ENCODE measurements at places on chromosomes 6 and 20. TPM values are rescaled to one million over a fixed set of nuclear protein-coding genes. Genes with fewer than 3 reads are reported as not detected.

Gene C20orf202
- polyA plus RNA-seq, result 0.39 TPM

Gene MATN4
- 0.57 TPM for polyA plus RNA-seq

Gene EPPIN
- not detected for polyA plus RNA-seq

GRCh38 chr6:2245877-2246863 is 765 bp upstream of the GMDS start:
- DNase-seq, result no peak

DNA sequence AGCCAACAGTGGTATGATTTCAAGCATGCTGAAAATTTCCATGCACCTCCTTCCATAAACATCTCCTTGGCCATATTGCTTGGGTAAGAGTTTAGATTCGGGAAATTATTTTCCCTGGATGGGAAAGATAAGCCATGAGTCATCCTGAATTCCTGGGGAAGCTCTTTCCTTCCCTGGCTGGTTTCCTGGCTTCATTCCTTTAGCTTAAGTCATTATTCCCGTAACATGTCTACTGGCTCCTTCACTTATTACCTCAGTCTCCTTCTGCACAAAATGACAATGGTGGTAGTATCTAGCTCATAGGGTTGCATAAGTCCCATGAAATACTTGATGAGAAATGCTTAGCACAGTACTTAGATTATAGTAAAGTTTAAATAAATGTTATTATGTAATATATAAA is 27.6 kb downstream of the TINAG start:
- no peak for DNase-seq

DNA sequence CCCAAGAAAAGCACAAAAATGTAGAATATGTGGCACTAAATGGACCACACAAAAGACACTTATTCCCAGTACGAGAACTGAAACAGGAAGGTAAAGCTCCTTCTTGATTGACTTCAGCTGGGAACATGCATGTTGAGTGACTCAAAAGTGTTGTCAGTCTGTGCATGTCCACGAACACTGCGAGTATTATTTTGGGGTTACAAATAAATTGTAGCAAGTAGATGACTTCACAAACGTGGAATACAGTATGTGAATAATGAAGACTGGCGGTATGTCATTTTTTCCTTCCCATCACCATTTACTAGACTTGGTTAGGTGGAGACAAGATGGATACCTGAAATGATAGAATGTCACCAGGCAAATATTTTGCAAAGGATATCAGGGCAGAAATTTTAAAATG is 45.4 kb downstream of the L3MBTL3 start:
- DNase-seq, result no peak
